ENCODE measurements at places on chromosomes 3 and 15.

DNA sequence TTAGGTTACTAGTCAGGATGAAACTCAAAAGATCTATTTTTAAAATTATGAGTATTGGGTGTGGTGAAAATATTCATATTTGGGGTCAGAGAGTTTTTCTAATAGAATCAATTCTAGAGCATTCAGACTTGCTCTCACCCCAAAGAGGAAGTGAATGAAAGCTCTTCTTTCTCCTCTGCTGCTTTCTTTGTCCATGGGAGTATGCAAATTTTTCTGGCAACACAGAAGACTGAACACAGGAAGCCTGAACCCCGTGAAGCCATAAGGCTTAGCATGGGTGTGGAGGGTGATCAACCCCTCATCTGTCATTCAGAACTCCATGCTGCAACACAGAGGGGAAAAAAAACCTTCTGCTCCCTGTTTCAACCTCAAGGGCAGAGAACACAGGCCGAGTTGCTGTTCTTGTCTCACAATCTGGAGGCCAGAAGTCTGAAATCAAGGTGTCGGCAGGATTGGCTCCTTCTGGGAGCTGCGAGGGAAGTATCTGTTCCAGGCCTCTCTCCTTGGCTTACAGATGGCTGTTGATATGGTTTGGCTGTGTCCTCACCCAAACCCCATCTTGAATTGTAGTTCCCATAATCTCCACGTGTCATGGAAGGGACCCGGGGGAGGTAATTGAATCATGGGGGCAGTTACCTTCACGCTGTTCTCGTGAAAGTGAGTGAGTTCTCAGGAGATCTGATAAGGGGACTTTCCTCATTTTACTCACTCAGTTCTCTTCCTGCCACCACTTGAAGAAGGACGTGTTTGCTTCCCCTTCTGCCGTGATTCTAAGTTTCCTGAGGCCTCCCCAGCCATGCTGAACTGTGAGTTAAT, 33.7 kb upstream of the CD47 start:
- peak; percentile 94 for DNase-seq

DNA sequence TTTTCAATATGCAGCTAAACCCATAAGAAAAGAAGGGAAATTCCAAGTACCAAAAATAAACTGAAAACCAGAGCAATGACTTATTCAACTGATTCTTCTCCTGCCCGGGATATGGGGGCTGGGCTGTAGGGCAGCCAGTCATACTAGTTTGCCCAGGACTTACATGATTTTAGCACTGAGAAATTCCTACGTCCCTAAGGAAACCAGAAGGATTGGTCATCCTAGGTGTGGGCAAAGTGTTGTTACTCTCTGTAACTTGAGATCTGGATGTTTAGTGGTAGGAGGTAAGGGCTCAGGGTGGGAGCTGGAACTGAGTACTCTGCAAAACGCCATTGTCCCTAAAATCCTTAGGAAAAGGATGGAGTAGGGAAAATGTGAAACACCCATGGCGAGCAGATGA, 1.2 kb upstream of the DAZL start:
- no peak for DNase-seq

DNA sequence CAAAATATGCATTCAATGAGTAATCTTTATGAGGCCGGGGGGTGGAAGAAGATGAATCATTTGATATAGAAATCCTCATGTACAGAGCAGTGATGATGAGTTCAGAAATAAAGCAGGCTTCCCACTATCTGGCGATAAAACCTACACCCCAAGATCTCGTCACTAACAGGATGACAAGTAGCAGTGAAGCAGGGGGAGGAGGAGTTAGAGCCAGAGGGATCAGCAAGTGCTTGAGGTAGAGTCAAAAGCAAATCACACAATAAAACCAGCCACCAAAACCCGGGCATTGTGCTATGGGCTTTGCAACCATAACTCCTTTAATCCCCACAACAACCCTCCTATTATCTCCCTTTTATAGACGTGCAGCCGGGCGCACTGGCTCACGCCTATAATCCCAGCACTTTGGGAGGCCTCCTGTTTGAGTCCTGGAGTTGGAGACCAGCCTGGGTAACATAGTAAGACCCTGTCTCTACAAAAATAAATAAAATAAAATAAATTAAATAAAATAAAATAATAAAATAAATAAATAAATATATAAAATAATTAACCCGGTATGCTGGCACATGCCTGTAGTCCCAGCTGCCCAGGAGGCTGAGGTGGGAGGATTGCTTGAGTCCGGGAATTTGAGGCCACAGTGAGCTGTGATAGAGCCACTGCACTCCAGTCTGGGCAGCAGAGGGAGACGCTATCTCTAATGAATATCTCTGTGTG, 53.0 kb downstream of the STARD5 start:
- DNase-seq: no peak

GRCh38 chr3:51343918-51344687, 41.0 kb upstream of the MANF start:
- no peak for DNase-seq

DNA sequence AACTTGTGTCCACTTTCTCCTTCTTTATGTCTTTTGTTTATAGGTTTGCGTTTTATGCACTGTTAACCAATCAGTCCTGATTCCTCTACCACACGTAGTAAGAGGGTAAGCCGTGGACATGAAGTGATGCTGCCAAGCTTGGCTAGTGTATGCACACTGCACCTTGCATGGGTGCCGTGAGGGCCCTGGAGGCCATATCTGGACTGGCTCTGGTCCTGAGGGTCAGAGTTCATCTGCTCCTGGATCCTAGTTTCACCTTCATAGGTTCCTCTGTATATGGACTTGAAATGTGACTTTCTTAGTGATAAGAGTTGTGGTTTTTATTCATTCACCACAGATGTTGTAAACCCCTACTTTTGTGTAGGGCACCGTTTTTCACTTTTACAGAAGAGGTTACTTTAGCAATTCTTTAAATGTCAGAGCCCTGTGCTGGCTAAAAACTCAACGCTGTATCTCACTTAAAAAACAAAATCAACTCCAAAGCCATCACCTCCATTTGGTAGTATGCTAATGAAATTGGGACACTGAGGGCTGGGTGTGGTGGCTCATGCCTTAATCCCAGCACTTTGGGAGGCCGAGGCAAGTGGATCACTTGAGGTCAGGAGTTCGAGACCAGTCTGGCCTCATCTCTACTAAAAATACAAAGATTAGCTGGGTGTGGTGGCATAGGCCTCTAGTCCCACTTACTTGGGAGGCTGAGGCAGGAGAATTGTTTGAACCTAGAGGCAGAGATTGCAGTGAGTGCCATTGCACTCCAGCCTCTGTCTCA, 22.9 kb downstream of the SIAH2 start:
- no peak for DNase-seq

- DNase-seq: no peak
Measured at GRCh38 chr15:70226337-70226980, 128.7 kb upstream of the TLE3 start.

DNA sequence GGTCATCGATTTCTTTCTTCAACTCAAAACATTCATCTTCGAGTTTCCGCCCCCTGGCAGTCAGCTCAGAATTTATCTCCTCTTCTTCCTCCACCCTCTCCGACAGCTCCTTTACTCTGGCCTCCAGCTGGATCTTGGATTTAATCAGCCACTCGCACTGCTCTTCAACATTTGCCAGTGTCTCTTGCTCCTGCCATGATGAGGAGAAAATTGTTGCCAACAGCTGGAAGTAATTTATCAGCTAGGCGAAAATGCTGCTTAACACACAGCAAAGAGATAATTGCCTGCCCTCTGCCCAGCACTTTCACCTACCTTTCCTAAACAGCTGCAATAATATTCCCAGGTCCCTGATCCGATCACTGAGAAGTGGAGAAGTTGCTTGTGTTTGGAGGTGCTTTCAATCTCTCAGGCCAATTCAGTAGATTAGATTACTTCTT, 69.3 kb downstream of the MYH15 start:
- DNase-seq: no peak

GRCh38 chr15:44727485-44728231, 8.7 kb upstream of the TRIM69 start:
- DNase-seq: no peak

GRCh38 chr3:122094693-122095092, 39.5 kb downstream of the CD86 start:
- DNase-seq: no peak

DNA sequence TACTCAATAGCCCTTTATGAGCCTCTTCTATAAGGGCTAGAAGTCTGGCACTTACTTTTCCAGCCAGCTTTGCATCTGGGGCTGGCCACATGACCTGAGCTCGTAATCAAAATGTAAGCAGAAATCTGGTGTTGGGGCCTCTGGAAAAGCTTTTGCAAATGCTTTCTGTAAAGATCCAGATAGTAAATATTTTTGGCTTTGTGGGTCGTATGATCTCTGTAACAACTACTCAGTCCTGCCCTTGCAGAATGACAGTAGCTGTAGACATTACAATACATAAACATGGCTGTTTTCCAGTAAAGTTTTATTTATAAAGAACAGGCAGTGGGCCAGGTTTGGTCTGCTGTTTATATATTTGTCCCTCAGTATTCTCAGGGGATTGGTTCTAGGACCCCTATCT, 46.2 kb upstream of the THRB start:
- DNase-seq: no peak

GRCh38 chr15:51533672-51534398, 88.7 kb downstream of the DMXL2 start:
- no peak for DNase-seq

DNA sequence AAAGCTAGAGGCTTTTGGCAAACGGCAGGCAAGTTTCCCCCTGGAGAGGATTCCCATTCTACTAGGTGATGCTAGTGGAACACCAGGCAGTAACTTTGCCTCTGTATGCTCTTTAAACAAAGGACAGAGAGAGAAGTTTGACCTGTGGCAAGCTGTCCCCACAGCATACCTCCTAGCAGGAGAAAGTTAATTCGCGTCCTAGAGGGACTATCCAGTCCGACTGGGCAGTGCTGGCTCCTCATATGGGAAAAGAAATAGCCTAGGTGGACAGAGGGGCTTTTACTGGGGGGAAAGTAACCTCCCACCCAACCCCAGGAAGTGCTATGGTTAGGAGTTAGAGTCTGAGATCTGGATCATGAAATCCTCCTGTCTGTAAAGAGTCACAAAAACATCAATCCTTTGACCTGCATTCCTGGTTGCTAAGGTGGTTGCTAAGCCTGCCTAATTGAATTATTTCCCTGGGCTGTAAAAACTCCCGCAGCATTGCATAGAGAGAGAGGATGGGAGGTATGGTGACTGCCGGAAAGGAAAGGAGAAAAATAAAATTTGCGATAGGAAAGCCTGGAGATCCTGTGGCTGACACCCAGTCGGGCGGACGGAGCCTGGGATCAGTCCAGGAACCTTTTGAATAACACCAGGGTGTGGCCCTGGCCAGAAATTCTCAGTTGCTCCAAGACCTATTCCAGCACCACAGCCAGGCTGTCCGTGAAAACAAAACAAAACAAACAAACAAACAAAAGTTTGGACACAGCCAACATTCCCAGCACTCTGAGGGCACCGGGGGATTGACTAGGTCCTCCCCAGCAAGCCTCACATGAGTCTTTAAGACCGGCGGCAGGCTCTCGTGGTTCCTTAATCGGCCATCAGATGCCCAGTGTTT, 67.7 kb upstream of the ATP11B start:
- DNase-seq: no peak

DNA sequence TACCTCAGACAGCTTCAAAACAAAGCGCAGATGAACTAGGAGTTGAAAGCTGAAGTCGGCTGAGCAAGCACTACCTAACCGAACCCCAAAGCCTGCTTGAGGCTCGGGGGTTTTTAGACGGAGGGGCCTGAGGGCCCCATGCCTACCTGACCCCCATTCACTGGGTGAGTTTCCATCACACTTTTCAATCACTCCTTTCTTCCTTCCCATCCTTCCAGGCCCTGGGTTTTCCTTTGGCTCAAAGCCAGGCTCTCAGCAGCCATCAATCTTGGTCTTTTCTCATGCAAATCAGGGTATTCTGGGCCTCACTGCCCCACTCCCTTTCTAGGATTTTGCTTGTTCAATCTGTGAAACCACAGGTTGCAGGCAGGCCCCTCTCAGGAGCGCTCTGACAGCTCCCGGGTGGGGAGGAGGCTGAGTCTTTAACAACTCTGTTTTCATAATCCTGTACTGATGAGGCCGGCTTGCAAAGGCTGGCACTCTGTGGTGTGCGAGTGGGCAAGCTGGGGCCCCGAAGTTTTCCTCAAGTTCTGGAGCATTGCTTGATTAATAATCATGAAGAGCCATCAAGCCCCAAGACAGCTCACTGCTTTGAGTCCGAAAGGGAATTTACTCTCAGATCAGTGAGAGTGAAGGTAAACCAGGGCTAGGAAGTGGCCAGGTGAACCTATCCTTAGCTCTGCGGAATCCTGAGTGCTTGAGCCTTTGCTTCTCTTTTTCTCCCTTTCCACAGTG, 97.6 kb downstream of the FRMD4B start:
- DNase-seq: no peak

GRCh38 chr15:36688310-36689011, 109.0 kb downstream of the CDIN1 start:
- DNase-seq: no peak

DNA sequence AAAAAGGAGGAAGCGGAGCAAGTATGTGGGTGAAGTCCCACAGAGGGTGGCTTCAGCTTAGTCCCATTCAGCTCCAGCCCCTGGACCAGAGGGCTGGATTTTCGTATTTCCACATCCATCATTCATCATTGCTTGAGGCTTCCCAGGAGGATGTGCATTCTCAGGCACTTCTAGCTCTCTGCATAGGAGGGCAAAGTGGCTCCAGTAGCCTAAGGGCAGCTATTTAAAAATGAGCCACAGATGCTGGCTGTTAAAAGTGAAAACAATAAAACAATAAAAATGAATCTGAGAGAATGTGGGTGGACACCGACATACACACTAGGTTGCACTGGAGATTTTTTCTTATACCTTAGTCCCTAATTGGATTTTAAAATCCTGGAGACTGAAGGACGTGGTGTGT, 629.2 kb upstream of the ZNF385D start:
- DNase-seq: no peak

GRCh38 chr3:120765830-120766493, 23.4 kb downstream of the GTF2E1 start:
- DNase-seq: no peak

DNA sequence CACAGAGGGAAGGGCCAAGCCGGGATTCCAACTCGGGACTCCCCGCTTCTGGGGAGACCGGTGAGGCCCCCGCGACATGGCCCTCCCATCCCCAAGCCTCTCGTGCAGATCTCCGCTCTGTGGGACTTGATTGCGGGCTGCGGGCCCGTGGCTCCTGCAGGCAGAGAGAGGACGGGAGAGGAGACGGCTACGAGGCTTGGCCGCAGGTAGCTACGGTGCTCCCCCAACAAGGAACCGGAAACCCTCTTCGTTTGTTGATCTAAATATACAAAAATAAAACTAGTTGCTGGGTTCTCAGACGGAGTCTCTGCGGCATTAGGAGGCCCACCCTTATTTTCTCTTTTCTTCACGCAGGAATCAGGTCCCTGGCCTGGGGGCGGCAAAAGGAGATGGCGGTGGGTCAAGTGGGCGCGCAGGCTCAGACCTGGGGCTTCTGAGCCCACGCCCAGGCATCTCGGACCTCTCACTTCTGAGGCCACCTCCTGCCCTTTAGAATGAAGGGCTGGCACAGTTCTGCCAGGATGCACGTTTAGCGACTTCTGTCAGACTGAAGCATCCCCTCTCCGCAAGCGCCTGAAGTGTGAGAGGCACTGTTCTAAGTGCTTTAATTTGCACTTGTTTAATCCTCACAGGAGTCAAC, 10.9 kb downstream of the GNB5 start:
- no peak for DNase-seq
